Activated naive CD4-positive, alpha-beta T cell treated with Interleukin-2 at 50 U/mL for 16 hours (primary cell): ENCODE measurements at places on chromosomes 6 and 20.

DNA sequence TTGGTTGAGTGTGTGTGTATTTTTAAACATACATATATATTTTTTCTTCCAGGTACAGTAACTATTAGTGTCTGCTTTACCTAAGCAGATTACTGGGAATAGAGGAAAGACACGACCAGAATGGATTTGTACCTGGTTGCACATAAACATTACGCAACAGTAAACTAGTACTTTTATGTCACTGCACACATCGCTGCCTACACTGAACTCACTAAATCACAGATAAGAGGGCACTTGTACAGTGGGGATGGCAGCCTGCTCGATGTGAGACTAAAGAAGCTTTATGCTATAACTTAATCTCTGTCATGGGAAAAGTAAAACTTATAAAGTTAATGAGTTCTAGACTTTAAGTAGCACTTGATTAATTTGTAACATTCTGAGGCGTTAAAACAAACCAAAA, 89.5 kb upstream of the SIM1 start:
- DNase-seq: no peak

DNA sequence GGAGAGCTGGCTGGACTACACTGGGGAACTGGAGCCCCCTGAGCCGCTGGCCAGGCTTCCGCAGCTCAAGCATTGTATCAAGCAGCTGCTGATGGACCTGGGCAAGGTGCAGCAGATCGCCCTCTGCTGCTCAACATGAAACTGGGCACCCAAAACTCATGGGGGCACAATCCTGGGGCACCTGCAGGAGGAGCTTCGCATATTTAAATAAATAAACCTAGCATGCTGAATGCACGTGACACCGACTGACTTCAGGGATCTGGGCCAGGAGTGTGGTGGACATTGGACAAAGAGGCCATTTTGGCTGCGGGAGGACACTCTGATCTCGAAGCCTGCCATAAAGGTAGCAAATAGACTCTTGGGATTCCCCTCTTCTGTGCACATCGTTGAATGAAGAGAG, 6.8 kb downstream of the SCAND1 start:
- peak; percentile 7 for DNase-seq

DNA sequence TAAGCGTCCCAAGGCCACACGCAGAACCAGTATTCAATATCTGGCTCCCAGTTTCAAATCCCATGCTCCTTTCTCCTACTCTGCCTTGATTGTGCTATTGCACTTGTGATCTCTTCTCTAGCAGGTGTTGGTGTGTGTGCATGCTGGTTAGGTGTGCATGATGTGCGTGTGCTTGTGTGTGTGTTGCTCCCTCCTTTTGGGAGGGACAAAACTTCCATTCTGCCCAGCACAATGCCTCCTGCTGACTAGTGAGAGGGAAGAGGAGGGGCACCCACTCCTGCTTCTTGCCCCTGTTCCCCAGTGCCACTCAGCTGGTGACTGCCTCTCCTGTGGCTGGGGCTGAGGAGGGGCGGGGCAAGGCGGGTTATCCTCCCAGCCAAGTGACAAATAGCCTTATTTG, 19.7 kb downstream of the CD40 start:
- DNase-seq: no peak

GRCh38 chr6:12751694-12752325, 35.2 kb downstream of the PHACTR1 start:
- DNase-seq: peak; percentile 19
